H1 (cell line): ENCODE measurements at places on chromosomes 2 and 18. TPM values are rescaled to one million over a fixed set of nuclear protein-coding genes. Genes with fewer than 3 reads are reported as not detected.

- no peak for DNase-seq
Observed at GRCh38 chr2:117770730-117771129, 43.8 kb upstream of the DDX18 start.

GRCh38 chr2:155958834-155959233 is 373.7 kb downstream of the NR4A2 start:
- DNase-seq = no peak

DNA sequence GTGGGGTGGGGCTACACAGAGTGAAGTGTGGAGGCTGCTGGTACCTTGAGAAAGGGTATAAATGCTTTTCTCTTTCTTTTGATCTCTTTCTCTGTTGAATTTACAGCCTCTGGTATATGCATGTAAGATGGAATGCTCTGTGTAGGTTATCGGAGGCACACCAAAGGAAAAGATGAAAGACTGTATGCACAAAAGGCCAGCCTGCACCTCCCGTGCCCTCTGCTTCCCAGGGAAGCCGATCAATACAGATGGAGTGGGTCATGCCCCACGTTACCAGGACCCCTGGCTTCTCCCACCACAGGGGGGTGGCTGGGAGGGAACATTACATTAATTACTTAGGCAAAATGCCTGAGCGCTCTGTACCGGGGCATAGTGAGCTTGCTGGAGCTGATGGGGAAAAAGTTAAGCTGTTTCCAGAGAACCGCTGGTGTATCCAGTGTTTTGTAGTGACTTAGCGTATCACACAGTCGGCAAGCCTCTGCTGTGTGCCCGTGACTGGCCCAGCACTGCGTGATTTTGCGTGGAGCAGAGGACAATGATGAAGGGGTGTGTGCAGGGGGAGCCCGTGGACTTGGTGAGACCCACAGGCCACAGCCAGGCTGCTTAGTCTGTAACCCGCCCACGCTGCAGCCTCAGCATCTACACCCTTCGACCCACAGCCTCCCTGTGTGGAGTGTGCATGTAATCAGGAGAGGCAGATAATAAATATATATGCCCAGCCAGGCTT is 8.0 kb downstream of the ALLC start:
- peak; percentile 24 for DNase-seq

Gene PDE1A
- 0.15 and 0.34 TPM in 2 replicates for total RNA-seq

DNA sequence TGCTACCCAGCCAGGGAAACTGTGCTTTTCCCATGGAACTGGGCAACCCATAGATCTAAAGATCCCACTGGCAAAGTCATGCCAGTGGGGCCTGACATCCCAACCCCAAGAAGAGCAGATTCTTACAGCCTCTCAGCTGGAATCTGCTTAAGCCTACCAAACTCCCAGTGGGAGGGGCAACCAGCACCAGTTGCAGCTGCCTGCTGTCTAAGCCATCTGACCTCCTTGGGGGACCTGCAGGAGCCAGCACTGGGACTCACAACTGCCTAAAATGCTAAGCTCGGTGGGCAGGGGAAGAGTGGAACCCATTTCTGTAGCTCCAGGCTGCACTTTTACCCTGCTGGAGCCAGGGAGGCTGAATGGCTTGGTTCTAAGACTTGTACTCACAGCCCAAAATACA is 770.7 kb upstream of the SLC8A1 start:
- DNase-seq = no peak

DNA sequence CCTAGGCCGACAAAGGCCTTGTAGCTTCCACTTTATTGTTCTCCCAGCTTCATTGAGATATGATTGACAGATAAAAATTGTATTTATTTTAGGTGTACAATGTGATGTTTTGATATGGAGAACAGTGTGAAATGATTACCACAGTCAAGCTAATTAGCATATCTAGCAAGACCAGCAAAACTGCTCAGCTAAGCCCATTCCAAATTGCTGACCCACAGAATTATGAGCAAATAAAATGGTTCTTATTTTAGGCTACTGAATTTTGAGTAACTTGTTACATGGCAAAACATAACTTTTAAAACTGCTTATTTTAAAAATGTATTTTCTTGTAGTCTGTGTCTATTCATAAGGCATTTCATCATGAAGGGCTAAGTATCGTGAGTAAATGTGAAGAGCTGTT is 8.6 kb upstream of the SELENOI start:
- DNase-seq = no peak

Gene PLGLB2
- not detected in 2 replicates for total RNA-seq

DNA sequence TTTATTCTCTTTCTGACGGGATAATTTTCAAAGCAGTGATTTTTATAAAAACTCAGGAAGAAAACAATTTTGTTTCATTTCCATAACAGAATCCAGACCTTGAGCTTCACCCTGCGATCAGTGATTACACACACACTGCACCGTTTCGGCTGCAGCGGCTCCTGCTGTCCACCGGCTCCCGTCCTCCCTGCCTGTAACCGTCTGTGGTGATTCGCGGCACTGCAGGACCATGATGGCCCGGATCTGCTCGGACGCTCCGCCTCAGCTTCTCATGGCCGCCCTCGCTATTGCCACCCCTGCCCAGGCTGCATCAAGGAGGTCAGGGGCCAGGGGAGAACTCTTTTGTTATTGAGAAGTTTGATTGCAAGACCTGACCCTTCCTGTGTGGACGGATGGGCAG is 246.1 kb downstream of the TWIST2 start:
- DNase-seq = no peak

GRCh38 chr2:9757501-9758264 is 85.6 kb upstream of the TAF1B start:
- no peak for DNase-seq

Gene GALNT5
- 0.06 TPM in 1 of 2 replicates, not detected in the other for total RNA-seq

Gene SERPINB2
- total RNA-seq = not detected in 2 replicates

Gene CAPN14
- 0.07 and 0.08 TPM in 2 replicates for total RNA-seq

Gene SLC66A3
- 6.1 and 8.7 TPM in 2 replicates for total RNA-seq

- DNase-seq = no peak
Observed at GRCh38 chr2:221501210-221501882, 70.8 kb downstream of the EPHA4 start.

Gene IL36B
- total RNA-seq = not detected in 2 replicates

DNA sequence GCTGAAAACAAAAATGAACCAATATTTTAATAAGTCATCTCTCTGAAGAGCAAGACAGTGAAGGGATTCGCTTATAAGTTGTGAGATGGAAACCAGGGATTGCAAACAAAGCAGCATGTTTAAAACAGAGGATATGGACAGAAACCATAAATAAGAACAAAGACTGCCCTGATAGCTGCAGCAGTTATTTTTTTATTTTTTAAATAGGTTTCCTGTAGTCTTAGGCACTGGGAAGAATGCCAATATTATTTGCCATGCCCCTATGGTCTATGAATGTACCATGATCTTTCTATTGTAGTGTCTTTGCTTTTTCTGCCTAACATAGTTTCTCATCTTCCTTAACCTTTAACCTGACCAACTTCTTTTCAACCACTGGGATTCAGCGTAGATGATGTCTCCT is 1334.0 kb upstream of the NRXN1 start:
- no peak for DNase-seq

Gene ATP6V1B1
- total RNA-seq = not detected in 2 replicates

DNA sequence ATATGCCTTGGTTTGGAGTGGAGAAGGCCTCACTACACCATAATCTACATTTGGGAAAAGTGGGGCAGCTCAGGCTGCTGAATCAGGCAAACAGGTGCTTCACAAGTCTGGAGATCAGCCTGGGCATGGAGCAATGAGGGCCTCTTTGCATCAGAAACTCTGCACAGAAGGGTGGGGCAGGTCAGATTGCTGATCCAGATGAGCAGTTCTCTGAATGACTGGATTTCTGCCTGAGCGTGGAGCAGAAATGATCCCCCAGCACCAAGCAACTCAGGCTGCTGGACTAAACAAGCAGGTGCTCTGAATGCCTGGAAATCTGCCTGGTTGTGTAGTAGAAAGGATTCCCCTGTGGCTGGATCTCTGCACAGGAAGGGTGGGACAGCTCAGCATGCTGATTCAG is 605.3 kb upstream of the ZNF804A start:
- no peak for DNase-seq

DNA sequence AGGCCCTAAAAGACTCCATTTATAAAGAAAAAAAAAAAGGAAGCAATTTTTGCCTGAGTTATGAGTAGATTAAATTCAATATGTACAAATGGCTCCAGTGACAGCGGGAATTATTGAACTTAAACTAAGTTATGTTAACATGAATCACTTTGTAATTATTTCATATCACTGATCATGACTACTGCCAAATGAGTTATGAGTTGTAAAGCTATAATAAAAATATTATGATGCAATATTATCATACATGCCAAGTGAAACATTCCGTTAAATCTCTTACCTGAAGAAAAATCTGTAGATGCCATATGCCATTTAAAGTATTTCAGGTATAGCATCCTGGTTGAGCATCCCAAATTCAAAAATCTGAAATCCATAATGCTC is 217.5 kb downstream of the DLGAP1 start:
- no peak for DNase-seq

DNA sequence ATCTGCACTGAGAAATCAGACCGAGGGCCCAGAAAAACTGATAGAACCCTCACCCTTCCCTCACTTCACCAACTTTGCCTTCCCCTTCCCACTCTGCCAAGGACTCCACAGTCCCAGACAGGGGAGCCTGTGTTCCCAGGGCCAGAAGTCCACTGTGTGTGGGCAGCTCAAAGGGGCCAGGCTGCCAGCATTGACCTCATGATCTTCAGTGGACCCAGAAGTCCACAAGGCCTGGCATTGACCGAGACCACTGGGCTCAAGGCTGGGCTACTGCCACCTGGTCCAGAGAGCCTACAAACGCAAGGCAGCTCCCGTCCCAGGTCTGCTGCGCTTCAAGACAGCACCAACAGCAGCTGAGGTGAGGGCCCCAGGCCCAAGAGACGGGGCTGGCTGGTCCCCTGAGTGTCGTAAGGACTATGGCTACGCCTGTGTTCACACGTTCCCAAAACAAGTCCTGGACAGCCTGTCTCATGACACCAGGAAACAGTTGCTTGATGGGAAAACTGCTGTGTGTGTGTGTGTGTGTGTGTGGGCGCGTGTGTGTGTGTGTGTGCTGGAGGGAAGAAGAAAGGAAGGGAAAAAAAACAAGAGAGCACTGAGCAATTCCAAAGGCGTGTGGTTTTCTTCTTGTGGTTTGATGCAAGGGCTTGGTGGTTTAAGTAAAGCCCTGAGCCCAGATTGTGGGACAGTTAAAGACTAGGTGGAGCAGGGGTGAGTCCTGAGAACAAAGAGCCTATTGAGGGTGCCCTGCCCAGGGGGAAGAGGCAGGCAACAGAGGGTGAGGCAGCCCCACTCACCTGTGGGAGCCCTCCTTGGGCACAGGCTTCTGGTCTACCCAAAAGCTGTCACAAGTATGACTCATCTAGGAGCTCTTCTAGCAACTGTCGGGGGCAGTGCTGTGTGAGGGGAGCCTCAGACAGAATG is 46.6 kb upstream of the ZBTB7C start:
- no peak for DNase-seq

- no peak for DNase-seq
Observed at GRCh38 chr18:78859686-78860085, 119.9 kb upstream of the SALL3 start.

Gene AQP12B
- not detected in 2 replicates for total RNA-seq

GRCh38 chr2:20186855-20187187 is 38.1 kb downstream of the SDC1 start:
- no peak for DNase-seq

DNA sequence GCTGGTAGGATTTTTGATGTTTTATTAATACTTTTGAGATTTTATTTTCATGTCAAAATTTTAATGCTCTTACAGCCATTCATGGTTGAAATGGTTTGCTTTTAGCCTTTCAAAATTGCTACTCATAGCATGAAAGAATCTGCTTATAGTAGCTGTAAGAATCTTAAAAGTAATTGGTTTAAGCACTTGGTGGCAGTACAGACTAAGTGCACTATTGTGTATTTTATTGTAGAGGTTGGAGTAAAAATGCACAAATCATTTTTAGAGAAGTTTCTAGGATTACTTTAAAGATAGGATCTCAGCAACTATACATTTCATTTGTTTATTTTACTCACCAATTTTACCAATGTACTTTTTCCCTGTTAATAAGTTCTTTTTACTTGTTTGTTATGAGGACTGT is 205.8 kb downstream of the SPAG16 start:
- no peak for DNase-seq

Gene MC2R
- not detected in 2 replicates for total RNA-seq

DNA sequence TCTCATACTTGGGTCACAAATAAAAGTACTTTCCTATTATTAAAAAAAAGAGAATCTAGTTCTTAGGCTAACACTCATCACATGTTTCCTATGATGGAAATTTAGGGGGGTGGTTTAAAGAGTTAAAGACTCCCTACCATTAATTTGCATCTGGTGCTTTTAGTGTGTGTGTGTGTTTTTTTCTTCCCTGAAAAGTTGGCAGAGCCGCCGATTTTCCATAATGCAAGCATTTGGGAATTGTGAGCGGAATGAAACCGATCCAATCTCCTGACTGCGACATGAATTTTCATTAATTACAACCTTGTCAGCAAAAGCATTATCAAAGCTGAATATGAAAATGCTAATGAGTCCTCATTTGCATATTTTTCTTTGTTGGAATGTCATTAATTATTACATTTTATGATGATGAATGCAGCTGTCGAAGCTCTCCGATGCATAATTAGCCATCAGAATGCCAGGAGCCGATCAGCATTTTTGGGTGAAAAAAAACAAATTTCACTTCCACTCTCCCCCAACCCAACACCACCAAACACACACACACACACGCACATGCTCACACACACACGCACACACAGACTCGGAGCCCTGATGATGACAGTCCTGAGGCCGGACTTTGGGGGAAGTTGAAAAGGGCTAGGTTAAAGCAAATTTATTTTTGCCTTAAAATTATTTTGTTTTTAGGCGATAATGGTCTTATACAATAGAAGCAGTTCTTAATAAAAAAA is 165.4 kb downstream of the TCF4 start:
- no peak for DNase-seq

GRCh38 chr18:49041435-49042245 is 90.9 kb upstream of the SMAD7 start:
- no peak for DNase-seq

GRCh38 chr2:122209377-122209776 is 453.9 kb downstream of the TSN start:
- no peak for DNase-seq

Gene ASXL3
- total RNA-seq = 1.3 TPM in 2 replicates

GRCh38 chr2:22991844-22992243 is 393.1 kb upstream of the KLHL29 start:
- no peak for DNase-seq
